ENCODE measurements at places on chromosomes 12 and 14.

DNA sequence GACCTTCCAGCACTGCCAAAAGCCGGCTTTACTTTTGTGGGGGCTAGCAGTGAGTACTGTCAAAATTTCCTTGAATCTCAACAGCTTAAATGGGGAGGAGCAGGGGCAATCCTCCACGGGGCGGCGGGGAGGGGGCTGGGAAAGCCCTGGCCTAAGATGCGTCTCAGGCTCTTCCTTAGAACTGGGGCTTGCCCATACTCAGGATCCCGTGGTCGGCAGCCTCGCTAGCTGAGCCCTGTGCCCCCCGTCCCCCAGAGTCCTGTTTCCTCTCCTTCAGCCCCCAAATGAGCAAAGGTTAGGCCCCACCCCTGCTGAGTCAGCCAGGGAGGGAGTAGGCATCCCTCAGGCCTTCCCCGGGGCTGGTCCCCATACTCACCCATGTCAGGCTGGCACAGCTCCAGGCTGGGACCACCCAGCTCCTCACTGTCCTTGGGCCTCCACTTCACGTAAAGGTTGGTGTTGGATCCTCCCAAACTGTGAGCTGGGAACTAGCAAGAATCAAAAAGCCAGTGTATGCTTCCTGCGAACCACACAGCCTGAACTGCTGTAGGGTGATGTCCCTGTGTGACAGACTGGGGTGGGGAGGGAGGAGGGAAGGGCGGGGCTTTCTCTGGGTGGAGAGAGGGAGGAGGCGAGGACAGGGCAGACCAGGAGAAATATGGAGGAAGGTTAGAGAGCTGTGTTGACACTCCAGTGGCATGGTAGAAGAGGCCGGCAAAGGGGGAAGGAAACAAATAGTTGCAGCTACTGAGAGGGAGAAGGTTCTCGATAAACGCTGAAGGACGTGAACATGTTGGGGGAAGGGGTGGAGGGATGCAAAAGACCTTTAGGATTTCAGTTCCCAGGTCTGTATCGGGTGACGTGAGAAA lies 5.9 kb upstream of the BAZ2A start:
- DNase-seq = peak; percentile 83

- no peak for DNase-seq
These were observed 163.7 kb downstream of the SNAPC1 start for GRCh38 chr14:61925732-61926435.

DNA sequence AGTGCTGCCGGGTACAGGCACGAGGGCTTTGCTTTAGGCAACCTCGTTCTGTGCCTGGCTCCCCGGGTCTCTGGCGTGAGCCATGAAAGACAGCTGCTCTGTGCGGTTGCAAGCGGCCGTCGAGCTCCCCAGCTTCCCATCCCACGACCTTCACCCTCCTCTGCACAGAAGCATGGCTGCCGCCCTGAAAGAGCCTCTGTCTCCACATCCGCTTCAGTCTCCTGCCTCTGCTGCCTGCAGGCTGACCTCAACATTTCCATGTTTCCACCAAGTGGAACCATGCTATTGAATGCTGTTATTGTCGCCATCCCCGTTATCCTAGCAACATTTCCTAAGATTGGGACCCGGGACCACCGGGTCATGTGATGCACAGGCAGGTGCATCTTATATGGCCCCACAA lies 57.1 kb downstream of the KDM2B start:
- no peak for DNase-seq

- DNase-seq = no peak
These were observed 2.2 kb downstream of the AMN1 start for GRCh38 chr12:31726575-31726974.

DNA sequence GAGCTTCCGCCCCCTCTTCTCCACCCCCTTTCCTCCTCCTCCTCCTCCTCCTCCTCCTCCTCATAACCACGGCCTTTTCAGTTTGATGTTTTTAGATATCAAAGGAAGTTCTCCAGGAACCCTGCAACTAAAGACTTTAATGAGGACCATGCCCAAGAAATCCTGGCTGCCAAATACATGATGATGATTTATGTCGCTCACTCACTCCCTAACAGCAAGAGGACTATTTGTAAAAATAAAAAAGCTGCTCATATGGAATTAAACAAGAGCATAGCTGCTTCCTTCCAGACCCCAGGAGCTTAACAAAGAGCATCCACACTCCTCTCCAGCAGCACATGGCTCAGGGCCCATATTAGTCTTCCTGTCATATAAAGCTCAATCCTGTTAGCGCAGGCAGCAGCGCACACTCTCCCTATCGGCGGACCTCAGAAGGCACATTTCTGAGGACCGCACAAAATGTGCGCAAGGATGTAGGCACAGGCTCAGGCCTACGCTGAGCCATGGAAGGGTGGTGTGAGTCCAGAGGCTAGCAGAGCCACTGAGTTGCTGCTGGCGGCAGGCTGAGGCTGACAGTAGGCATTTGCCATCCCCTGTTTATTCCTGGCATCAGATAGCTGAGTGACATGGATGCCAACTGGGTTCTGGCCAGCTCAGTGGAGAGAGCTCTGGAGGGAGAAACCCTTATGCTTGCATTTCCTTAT lies 232.8 kb downstream of the MSRB3 start:
- DNase-seq = no peak

- DNase-seq = no peak
These were observed 144.7 kb downstream of the SMOC1 start for GRCh38 chr14:70023871-70024270.

DNA sequence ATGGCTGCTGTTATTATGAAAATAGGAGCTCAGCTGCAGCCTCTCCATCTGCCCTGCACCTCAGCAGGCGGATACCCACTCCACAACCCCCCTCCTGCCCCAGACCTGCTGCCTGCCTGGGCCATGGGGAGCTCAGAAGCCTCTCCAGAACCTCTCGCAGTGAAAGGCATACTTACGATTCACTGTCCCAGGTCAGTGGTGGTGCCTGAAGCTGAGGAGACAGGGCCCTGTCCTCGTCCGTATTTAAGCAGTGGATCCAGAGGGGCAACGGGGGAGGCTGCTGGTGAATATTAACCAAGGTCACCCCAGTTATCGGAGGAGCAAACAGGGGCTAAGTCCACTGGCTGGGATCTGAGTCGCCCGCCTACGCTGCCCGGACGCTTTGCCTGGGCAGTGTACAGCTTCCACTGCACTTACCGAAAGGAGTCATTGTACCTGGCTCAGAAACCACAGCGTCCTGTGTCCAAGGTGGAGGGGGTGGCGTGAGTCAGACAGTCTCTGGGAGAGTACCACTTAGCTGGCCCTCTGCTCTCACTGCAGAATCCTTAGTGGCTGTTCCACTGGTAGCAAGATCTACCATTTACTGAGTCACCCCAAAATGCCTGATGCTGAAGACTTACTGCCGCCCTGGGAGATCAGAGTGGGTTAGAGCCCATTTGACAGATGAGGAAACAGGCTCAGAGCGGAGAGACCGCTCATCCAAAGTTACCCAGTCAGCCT lies at the start of gene SERPINA1:
SERPINA1 (minus strand) TSS at position 219 of the 720 bp plus-strand sequence. CDS start 5,365 bp downstream, outside the sequence.
- no peak for DNase-seq

GRCh38 chr12:80512781-80513180 lies 68.7 kb downstream of the PTPRQ start:
- DNase-seq = no peak

GRCh38 chr12:56257491-56258067 lies 605 bp downstream of the ANKRD52 start:
- DNase-seq = no peak
